Posterior cingulate gyrus (tissue), 11 donors: ENCODE measurements at places on chromosomes 3 and 15.

- DNase-seq: no peak
Measured at GRCh38 chr3:12773710-12774086, 14.6 kb upstream of the TMEM40 start.

DNA sequence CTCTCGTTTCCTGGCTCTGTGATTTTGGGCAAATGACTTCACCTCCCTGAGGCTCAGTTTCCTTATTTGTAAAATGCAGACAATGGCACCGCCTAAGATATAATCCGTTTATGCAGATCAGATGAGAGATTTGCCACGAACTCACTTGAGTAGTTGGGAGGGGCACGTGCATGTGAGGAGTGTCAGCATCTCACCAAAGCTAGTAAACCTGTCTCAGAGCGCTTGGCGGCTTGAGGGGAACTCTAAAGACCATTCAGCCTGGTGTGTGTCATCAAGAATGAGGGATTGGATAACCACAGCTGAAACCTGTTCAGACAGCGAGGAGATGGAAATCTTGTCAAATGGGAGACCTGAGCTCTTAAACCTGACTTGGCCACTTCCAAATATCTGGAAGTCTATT is 48.7 kb downstream of the BDH1 start:
- DNase-seq: no peak

GRCh38 chr3:5188419-5189221 is 1.1 kb downstream of the EDEM1 start:
- no peak for DNase-seq

DNA sequence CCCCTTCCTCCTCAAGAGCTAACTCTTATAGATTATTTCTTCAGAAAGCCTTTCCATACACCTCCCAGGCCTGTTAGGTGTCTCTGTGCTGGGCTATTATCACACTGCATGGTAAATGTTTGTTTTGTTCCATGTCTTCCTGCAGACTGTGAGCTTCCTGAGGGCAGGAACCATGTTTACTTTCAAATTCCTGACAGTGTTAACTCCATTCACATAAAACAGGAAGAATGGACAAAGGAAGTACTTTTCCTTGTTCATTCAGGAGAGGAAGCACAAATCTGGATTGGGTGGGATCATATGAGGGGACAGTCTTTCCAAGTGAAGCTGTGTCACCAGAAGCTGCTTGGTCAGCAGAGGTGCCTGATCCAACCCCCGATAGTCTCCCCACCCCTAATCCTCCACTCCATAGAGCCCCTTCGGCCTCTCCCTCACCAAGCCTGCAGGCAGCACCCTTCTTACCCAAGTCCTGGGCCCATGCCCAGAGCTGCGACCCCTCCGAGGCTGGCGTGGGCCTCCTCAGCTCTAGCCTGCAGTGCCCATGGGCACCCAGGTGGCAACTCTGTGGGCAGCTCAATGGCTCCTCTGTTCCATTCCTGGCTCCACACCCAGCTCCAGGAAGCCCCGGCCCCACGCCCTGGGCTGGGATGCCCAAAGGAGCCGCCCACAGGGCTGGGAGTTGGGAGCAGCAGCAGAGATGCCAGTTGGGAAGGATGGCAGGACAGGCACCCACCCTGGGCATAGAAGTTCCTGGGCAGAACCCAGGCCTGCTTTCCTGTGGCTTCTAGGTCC is 6.9 kb downstream of the SHF start:
- DNase-seq: peak; percentile 66

DNA sequence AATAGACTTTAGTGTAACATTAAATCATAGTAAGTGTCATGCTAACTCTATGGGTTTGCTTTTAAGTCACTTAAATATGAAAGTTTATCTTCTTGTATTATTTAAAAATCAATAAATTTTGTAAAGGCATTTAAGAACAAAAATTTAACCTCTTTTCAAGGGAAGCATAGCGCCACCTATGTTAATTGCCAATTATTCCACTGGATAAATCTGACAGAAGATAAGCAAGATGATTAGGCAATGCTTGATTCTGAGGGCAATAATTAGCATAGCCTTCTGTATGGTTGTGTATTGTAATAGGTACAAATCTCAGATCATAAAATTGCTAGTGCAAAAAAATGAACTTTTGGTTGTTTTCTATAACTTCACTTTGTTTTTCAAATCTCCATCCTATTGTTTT is 560.1 kb downstream of the GRM7 start:
- no peak for DNase-seq

GRCh38 chr3:130906374-130906995 is 12.6 kb downstream of the ATP2C1 start:
- no peak for DNase-seq

DNA sequence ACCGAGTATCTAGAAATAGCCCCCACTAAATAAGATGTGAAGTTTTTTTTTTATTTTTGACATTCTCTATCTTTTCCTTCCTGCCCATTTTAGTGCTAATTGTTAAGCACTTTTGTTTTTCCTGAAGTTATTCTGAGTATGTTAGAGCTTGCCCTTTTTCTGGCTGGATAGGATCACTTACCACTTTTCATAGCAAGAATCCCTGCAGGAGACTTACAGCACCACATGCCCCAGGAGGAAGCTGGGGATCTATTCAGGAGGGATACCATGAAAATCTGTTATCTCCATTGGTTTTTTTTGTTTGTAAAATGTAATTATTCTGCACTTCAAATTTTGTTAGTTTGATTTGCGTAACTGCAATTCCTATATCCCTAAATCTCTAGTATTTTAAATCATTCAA is 968.4 kb downstream of the ZPLD1 start:
- DNase-seq: no peak

DNA sequence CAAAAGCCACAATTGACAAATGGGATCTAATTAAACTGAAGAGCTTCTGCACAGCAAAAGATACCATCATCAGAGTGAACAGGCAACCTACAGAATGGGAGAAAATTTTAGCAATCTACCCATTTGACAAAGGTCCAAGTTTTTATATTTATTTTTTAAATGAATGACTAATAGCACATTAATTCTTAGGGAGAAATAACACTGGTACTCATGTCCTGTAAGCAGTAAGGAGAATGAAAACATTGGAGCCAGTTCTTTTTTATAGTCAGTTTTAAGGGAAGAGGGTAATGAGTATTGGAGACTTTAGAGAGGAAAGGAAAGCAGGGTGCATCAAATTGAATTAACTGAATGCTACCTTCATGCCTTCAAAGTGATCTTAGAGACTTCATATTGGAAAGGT is 404.7 kb upstream of the TGFBR2 start:
- DNase-seq: no peak
